ENCODE measurements at places on chromosomes 2 and 18.

GRCh38 chr2:156562124-156562523 is 125.9 kb downstream of the GPD2 start:
- DNase-seq = no peak

DNA sequence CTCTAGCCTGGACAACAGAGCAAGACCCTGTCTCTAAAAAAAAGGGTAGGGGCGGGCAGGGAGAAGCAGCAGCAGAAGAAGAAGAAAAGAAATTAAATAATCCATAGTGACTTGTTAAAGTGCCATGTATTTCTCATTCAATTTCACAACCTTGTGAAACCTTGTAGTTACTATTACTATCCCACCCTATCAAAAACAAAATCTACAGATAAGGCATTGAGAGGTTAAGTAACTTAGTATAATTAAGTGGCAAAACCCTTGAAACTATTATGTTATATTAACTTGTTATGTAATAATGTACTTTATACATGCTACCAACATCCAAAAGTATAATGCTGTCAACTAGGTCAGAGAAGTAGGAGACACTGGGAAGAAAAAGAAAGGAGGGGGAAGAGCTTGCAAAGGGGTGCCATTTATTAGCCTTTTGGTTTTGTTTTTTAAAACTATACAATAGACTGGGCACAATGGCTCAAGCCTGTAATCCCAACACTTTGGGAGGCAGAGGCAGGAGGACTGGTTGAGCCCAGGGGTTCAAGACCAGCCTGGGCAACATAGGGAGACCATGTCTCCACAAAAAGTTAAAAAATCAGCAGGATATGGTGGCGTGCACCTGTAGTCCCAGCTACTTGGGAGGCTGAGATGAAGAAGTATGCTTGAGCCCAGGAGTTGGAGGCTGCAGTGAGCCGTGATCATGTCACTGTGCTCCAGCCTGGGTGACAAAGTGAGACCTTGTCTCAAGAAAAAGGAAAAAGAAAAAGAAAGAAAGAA is 11.3 kb downstream of the TLK1 start:
- no peak for DNase-seq

GRCh38 chr18:40821596-40822243 is 1133.3 kb upstream of the PIK3C3 start:
- no peak for DNase-seq

DNA sequence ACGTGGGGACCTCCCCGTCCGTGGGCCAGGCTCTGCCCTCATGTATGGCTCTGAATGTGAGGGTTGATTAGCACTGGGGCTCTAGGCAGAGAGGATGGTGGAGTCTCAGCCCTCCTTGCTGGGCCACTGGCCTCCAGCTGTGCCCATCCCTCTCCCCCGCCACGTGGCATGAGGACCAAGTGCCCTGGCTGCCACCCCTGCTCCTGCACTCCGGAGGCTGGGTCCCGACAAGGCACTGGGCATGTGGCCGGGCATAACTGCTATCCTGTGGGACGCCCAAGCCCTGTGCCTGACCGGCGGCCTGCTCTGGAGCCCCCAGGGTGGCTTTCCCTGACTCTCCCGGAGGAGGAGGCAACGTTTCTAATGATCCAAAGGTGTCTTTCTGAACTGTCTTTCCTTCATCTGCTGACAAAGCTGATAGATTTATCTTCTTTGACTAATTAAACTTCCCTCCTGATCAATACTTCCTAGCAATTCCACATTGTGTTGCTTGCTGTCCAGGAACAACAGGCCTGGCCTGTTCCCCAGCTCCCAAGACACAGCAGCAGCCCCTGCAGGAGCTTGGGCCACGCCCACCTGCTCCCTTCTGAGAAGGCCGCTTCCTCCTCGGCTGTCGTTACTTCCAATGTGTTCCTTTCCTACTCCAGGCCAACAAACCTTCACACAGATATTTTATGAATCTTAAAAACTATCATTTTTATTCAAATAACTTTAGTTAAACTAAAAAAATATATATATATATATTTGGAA is 132.0 kb downstream of the SNTG2 start:
- DNase-seq = no peak

- DNase-seq = peak; percentile 16
Observed at GRCh38 chr2:15043336-15044058, 411.0 kb downstream of the LRATD1 start.

- DNase-seq = peak; percentile 71
Observed at GRCh38 chr2:216339456-216340279, 32.6 kb downstream of the MARCHF4 start.

GRCh38 chr18:13191031-13191430 is 27.5 kb upstream of the LDLRAD4 start:
- no peak for DNase-seq

DNA sequence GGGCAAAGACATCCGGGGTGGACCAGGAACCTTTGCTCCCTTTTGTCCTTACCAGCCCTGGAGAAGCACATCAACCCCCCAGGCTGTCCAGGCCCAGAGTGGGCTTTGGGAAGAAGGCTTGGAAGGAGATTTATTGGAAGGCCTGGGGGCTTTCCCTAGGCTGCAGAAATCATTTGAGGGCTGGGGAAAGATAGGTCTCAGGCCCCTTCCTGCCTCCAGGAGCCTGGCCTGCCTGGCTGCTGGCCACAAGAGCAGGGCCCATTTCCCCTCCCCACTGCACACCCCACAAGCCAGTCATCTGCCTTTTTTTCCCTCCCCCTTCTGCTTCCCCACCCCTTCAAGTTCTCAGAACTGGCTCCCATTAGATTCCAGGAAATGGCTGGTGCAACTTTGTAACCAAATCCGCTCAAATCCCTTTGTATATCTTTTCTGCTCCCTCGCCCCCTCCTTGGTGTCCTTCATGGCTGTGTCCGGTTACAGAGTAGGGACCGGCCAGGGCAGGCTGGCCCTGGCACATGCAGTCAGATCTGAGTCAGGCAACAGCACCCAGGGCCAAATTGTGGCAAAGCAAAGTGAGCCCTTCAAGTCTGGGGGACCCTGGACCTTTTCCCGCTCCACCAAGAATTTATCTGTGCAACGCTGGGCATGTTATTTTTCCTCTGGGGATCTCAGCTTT is 20.8 kb upstream of the TNP1 start:
- peak; percentile 13 for DNase-seq

DNA sequence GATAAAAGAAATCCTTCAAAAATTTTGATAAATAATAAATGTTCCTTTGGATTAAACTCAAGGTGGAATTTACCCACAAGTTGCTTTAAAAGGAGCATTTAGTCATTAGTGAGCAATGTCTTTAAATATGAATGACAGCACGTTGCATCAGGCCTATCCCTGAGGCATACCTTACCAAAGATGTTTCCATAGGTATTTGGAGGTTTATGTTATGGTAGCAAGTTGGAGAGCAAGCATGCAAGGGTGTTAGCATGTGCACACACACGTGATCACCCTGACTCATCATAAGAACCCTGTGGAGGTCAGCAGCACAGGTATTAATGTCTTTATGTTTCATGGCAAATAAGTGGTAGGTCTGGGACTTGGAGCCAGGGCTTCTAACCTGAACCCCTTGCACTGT is 159.9 kb downstream of the ACTR3 start:
- DNase-seq = no peak

GRCh38 chr2:135843671-135844070 is 6.7 kb upstream of the LCT start:
- no peak for DNase-seq

DNA sequence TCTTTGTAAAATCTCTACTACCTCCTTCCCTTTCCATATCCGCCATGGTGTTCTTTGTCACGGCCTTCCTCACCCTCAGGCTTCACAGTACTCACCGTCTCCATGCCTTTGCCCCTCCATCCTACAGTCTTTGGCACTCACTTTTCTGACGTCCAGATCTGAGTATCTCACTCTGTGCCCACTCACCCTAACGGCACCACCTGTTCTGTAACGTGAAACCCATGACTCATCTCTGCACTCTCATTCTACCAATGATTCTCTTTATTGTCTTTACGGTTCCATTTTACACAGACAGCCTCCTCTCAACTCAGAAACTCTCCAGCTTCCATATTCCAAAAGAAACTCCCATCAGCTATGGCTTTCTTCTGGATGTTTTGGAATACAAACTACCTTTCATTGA is 56.7 kb downstream of the NETO1 start:
- no peak for DNase-seq

DNA sequence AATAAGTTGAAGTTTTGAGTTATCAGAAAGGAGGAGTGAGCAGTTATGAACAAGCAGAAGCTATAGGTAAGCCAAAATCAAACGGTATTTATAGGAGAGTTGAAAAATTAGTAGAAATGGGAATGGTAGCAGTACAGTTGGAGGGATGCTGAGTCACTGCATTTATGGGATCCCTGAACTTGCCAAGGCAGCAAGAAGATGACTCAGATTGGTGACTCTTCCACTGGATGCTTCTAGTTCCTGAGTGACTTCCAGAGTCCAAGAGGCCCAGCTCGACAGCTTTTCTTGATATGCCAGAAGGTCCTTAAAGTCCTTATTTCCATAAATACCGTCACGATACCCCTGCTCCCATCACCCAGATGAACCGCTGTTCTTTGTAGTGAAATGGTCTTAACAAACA is 31.1 kb upstream of the ACTR3 start:
- peak; percentile 90 for DNase-seq

DNA sequence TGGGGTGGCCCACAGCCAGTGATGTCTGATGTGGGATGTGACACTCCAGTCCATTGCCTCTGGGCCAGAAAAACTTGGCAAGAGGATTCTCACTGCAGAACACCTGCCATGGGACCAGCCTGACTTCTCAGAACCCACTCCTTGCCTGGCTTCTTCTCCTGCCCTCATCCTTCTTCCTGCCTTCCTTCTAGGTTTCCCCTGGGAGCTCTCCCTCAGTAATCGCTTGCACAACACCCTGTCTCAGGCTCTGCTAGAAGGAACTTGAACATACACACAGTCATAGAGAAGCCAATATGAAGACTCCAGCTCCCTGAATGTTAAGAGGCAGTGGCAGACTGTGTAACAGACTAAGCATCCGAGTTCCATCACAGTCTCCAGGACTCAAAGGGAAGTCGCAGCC is 4.3 kb upstream of the COL6A3 start:
- DNase-seq = no peak

DNA sequence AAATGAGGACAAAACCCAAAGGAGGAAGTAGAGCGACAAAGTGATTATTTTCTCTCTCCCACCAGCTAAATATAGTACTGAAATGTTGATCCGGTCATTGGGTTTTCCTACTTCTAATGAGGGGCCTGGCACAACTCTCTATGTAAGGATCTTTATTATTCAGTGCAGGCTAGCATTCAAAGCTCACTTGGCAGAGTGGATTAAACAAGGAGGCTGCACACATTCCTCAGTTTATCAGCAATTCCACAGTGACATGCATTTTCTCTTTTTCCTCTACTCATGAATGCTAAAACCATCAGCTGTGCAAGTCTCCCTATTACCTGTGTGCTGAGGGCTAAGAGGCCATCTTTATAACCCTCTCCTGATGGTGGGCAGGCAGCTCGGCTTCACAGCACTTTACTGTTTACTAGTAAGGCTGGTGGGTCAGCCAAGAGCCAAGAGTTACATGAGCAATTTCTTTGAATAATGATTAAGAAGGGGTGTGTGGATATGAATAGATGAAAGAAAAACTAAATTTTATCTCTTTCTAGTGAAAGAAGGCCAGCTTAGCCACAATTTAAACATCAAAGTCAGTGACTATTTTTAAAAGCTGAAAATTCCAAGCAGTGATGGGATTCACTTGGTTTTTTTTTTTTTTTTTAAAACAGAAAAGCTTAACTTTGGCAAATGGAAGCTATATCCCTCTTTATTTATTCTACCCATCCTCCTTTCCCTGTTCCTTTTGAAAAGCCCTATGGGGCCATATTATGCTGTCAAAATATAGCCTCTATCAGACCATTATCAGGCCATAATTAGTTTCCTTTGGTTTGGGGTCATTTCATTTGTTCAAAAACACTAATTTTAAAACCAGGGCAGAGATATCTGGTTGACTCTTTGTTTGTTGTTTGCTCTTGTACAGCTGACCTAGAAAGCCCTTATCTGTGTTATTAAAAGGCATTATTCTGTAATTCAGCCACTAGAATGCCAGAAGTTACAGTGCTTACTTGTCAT is 111.0 kb downstream of the RBM43 start:
- peak; percentile 49 for DNase-seq

- DNase-seq = peak; percentile 41
Observed at GRCh38 chr2:147628971-147629421, 215.8 kb upstream of the ACVR2A start.

GRCh38 chr2:30447149-30448045 is at the start of gene LCLAT1:
LCLAT1 (plus strand) TSS chr2:30447246; CDS start chr2:30525591, 78,345 bp downstream.
- peak; percentile 52 for DNase-seq

- DNase-seq = no peak
Observed at GRCh38 chr2:237815637-237816036, 17.1 kb downstream of the RBM44 start.

DNA sequence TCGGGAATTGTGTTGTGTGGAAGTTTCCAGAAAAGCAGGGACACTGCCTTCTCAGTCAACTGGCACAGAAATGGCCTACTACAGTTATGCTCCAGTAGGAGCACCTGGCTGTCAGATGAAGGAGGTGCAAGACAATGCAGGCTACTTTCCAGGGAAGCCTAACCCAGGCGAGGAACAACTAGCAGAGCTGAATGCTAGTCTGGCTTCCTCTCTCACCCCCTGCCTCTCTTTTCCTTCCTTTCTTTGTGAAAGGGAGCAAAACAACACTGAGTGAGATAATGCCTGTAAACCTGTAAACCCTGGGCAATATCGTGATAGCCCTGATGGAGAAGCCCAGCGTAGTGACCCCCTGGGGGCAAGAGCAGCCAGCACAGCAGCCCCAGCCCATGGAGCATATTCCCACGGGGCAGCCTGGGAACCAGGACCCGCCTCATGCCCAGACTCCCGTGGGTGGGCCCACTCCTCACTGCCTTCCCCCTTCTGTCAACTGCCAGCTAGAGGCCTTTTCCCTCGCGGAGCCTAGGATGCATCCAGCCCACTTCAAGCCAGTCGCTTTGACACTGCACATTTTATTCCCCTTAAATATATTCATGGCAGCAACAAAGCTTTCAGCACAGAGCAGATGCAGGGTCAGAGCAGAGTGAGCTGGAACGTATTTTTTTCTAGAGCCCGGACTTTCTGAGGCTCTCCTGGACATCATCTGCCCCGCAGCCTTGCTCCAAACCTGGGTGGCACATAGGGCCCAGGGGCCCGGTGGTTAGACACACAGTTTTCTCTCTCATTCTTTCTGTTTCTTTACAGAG is 77.0 kb downstream of the PDCL3 start:
- no peak for DNase-seq

GRCh38 chr2:201257956-201258665 is 2.2 kb upstream of the CASP8 start:
- DNase-seq = peak; percentile 74

DNA sequence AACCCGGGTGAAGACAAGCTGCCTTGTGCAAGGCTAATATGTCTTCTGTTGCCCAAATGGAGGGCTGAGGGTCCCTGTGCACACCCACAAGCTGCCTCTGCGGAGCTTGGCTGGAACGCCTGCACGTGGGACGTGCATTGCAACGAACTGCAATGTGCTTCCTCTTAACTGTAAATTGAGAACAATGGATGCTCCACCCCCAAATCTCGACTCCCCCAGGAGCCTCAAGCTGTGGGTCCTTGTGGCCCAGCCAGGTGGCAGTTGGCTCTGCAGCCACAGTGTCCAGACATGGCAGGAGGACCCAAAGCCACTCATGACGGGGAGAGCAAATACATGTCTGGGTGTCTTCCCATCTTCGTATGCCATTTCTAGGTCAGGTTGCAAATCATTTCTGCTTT is 90.1 kb downstream of the TWIST2 start:
- no peak for DNase-seq
